ENCODE measurements at places on chromosomes 5 and 9. TPM values are rescaled to one million over a fixed set of nuclear protein-coding genes. Genes with fewer than 3 reads are reported as not detected.

DNA sequence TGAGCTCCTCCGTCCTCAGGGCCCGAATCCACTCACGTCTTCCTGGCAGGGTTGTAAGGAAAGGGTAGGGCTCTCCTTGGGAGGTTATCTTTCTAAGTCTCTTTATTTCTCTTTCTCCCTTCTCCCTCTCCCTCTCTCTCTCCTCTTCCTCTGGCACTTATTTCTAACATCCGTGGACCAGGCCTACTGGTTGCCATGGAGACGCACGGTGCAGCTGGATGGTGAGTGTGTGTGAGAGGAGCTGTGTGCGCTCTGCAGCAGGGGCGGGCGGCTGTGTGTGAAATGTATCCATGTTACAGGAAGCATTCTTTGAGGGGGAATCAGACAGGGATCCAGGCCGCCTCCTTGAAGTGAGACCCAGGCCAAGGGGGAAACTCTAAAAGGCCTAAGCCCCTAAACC lies 32.2 kb downstream of the PCDH1 start:
- no peaks in the 10 kb centered on the region for H3K27me3 ChIP-seq
- H3K4me3 ChIP-seq: no peak overlapping the region
- H3K4me1 ChIP-seq: peaks cover 3% of the 10 kb centered on the region

GRCh38 chr9:94490465-94490864 lies 64.4 kb upstream of the PCAT7 start:
- no peak overlapping the region for H3K27ac ChIP-seq
- no peaks in the 10 kb centered on the region for H3K4me1 ChIP-seq
- no peaks in the 10 kb centered on the region for H3K27me3 ChIP-seq
- H3K36me3 ChIP-seq: no peaks in the 10 kb centered on the region
- no peak overlapping the region for H3K4me3 ChIP-seq

DNA sequence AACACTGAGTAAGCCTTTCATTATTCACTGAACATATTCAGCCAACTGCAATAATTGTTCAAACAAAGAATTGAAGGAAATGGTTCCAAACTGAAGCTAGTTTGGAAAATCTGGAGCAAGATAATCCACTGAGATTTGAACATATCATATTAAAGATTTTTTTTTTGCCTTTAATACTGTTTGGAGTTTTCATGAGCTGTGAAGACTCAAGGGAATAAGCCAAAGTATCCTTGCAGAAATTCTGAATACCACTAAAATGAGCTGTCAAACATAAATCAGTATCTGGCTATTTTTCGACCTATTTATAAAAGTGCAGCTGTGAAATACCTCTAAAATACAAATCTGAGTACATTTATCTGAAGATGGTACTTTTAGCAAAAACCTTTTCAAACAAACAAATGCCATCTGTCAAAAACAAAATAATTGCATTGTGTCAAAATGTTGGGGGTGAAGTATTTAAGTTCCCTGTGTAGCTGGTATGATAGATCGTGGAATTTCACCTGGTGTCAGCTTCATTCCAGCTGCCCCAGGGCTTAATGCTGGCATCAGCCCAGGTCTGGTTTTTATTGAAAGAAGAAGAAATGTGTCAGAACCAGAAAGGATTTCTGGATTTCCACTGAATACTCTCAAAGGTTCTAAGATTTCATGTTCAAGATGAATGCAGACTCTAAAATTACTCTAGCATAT lies 149.0 kb upstream of the GRAMD2B start:
- DNase-seq: no peak
- no peak overlapping the region for H3K4me3 ChIP-seq
- no peaks in the 10 kb centered on the region for H3K36me3 ChIP-seq

GRCh38 chr5:107199756-107200155 lies 471.0 kb downstream of the EFNA5 start:
- no peak for DNase-seq
- H3K36me3 ChIP-seq: no peaks in the 10 kb centered on the region
- no peaks in the 10 kb centered on the region for H3K4me1 ChIP-seq
- no peaks in the 10 kb centered on the region for H3K27me3 ChIP-seq

DNA sequence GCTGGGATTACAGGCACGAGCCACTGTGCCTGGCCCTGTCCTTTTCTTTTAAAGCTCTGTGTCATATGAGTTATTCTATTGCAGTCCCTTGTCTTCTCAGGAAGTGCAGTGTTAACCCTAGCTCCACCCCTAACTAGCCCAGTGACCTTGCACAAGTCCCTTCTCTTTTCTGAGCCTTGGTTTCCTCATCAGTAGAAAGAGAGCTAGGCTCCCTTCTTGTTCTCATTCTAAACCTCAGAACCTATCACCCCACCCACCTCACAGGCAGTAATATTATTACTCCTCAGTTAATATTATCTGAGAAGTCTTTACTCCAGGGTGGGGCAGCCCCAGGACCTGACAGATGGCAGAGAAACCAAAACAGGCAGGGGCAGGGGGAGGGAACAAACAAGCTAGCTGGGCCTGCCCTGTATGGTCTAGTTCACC lies 7.2 kb downstream of the CYFIP2 start:
- no peak overlapping the region for H3K27ac ChIP-seq
- H3K4me3 ChIP-seq: no peak overlapping the region
- H3K36me3 ChIP-seq: no peaks in the 10 kb centered on the region
- no peak for DNase-seq

- H3K27ac ChIP-seq: no peak overlapping the region
- peaks cover 34% of the 10 kb centered on the region for H3K4me1 ChIP-seq
- H3K36me3 ChIP-seq: no peaks in the 10 kb centered on the region
- peak overlapping the region; percentile 82 for H3K4me3 ChIP-seq
- H3K27me3 ChIP-seq: no peaks in the 10 kb centered on the region
- DNase-seq: no peak
Measured at GRCh38 chr5:179822059-179822432, 1.3 kb downstream of the SQSTM1 start.

- no peaks in the 10 kb centered on the region for H3K36me3 ChIP-seq
- no peak overlapping the region for H3K27ac ChIP-seq
- no peak for DNase-seq
- no peak overlapping the region for H3K4me3 ChIP-seq
Measured at GRCh38 chr5:17444496-17444895, 53.5 kb upstream of the TAF11L2 start.

DNA sequence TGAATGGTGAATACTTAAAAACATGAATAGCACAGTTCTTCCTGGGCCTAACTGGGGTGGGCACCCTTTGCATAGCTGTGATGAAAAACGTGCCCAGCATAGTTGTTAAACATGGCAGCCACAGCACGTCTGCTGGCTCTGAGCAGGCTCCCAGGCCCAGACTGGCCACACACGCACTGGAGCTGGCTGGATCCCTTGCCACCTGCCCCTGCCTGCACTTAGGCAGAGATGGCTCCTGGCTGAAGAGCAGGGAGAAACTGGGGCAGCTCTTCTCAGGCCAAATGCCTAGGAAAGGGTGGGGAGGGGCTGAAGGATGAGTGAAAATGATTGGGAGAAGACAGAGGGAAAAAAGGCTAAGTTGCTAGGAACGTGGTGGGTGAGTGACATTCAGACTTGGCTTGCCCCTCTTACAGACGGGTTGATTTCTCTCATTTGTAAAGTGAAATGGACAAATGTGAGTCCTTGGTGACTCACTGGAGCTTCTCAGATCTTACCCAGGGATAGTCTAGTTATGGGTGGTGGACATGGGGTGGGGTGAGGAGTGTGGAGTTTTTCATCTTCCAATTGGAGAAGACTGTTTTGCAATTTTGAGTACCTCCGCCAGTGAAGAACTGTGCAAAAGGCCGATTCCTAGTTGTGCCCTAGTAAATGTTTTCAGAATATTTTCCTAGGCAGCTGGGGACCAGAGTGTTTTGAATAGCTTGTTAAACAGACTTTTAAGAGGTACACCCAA lies 42.4 kb downstream of the TRIO start:
- peaks cover 31% of the 10 kb centered on the region for H3K4me1 ChIP-seq
- no peak for DNase-seq
- no peaks in the 10 kb centered on the region for H3K27me3 ChIP-seq
- no peaks in the 10 kb centered on the region for H3K36me3 ChIP-seq

GRCh38 chr9:89538871-89539270 lies 41.0 kb upstream of the SEMA4D start:
- H3K27ac ChIP-seq: no peak overlapping the region
- no peaks in the 10 kb centered on the region for H3K27me3 ChIP-seq
- H3K4me1 ChIP-seq: no peaks in the 10 kb centered on the region
- DNase-seq: no peak
- no peak overlapping the region for H3K4me3 ChIP-seq

DNA sequence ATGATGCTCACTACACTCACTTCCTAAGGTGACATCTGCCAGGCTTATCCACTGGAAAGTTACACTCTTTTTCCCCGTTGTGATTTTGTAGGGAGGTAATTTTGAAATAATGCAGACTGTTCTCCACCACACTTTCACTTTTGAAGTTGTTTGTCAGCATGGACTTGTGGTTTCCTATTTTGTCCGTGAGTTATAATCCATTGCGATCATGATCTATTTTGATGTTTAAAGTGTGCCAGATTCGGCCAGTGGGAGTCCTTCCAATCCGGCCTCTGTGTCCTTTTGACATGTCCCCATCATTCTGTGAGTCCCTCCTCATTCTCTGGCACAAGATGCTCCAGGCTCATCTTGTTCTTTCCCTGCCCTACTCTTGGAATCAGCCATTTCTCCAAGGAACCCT lies 211.3 kb upstream of the KLF4 start:
- no peak overlapping the region for H3K27ac ChIP-seq
- DNase-seq: no peak
- no peaks in the 10 kb centered on the region for H3K36me3 ChIP-seq
- H3K4me1 ChIP-seq: peaks cover 2% of the 10 kb centered on the region
- H3K4me3 ChIP-seq: peak overlapping the region; percentile 17

- no peaks in the 10 kb centered on the region for H3K4me1 ChIP-seq
- H3K27ac ChIP-seq: no peak overlapping the region
- H3K4me3 ChIP-seq: no peak overlapping the region
Measured at GRCh38 chr9:126697330-126697729, 83.6 kb downstream of the LMX1B start.

DNA sequence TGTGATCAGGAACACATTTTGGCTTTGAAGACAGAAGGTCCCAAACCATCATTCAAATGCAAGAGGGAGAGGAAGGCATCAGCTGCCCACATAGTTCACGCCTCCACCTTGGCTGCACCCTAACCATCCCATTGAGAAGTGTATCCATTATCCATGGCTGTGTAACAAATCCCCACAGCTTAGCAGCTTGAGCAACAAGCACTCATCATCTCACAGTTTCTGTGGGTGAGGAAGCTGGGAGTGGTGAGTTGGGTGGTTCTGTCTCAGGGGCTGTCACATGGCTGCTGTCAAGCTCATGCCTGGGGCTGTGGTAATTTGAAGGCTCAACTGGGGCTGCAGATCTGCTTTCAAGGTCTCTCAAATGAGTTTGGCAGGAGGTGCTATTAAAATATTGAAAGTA lies 23.0 kb upstream of the CEP72 start:
- no peak overlapping the region for H3K27ac ChIP-seq
- H3K27me3 ChIP-seq: no peaks in the 10 kb centered on the region
- no peaks in the 10 kb centered on the region for H3K4me1 ChIP-seq
- no peak overlapping the region for H3K4me3 ChIP-seq

Gene GABRP
- total RNA-seq: not detected

Gene ISCA1
- total RNA-seq: 29.0 TPM

All from ovary (tissue), 10 donors.